ENCODE measurements at places on chromosomes 12 and 14.

GRCh38 chr12:75553836-75554555 is 42.6 kb upstream of the KRR1 start:
- DNase-seq: no peak

DNA sequence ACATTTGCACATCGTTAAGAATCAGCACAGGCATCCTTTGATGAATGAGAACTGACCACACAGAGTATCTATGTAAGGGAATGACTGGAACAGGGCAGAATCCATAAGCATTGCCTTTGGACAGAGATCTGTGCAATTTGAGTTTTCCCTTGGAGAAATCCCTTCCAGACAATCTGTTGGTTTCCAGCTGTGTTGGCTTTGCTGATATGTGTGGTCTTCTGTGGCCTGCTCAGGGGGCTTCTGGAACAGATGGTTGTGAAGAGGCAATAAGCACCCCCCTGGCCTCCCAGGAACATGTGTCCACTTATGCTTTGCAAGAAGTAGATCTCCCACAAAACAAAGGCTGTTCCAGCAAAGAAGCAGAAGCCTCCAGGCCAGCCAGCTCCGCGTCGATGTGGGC is 111.4 kb upstream of the TMEM132C start:
- no peak for DNase-seq

DNA sequence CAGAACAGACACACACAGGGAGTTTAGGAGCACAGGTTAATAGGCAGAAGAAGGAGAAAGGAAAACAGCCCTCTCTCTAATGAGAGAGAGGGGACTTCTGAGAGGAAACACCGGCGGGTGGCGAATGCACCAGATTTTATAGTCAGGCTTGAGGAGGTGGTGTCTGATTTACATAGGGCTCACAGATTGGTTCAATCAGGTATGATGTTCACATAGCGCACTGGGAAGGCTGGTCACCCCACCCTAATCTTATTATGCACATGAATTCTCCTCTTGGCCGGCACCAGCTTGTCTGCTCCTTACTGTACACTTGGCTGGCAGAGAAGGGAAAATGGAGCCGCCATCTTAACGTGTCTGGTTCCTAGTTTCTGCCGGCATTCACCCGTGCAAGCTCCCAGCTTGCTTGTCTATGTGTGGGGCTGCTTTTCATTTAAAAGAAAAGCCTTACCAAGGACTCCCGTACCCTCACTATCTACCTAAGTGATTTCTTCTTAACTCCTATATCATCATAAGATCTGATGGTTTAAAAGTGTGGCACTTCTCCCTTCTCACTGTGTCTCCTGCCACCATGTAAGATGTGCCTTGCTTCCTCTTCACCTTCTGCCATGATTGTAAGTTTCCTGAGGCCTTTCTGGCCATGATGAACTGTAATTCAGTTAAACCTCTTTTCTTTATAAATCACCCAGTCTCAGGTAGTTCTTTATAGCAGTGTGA is 15.1 kb downstream of the BCAT1 start:
- no peak for DNase-seq

DNA sequence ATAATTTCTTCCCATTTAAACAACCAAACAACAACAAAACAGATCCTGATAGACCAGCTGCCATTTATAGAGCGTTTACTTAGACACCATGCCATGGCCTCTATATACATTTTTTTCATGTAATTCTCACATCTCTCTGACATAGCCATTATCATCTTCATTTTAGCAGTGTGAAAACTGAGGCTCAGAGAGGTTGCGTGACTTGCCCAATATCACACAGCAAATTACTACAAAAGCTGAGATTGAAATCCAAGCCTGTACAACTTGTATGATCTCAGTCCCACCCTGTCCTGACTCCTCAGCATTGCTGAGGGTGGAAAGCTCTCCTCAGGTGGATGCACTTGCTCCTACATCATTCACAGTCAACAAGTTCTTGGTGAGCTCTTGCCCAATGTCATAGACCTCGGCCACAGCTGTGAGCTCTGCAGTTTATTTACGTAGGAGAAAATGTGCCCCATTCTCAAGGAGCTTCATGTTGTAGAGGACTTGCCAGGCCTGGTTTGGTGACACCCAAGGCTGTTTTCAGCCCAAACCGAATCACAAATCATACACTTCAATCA is 55.5 kb downstream of the CRACR2A start:
- DNase-seq: no peak

- peak; percentile 38 for DNase-seq
These were observed 2.9 kb downstream of the CHPT1 start for GRCh38 chr12:101700299-101700820.

GRCh38 chr12:117889098-117889497 is 79.7 kb downstream of the KSR2 start:
- no peak for DNase-seq

DNA sequence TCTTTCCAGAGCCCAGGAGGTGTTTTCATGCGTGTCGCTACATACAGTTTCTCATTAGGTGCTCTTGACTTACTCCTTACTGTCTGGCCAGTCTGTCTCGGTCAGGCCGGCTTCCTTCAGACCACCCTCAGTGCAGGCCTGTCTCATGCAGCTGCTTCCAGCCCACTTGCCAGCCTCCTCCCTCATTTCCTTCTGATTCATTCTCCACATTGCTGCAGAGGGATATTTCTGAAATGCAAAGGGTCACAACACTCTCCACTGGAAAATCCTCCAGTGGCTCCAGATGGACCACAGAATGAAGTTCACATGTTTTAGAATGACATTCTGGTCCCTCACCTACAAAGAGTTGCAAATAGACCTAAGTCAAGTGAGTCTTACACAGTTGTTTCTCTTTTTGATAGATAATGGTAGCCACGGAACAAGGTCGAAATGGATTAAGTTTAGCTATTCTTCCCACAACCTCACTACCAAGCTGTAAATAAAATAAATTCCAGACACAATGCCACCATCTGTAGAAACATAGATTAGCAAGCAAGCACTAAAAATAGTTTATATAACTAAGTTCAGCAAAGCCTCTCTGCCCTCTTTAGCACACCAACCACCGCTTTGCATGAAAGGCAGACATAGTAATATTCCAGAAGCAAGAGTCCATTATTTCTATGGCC is 146.9 kb downstream of the ESR2 start:
- no peak for DNase-seq

GRCh38 chr14:105090493-105091053 is 25.3 kb upstream of the GPR132 start:
- peak; percentile 79 for DNase-seq

- no peak for DNase-seq
These were observed 365.4 kb upstream of the ATP2B1 start for GRCh38 chr12:90074086-90074485.

- DNase-seq: no peak
These were observed at the start of gene KRT78 for GRCh38 chr12:52848661-52849255. TSS of gene KRT78 (minus strand) at chr12:52848994. CDS start at chr12:52848930, 64 bp downstream.

GRCh38 chr12:20798554-20798953 is 12.0 kb upstream of the SLCO1B3 start:
- peak; percentile 6 for DNase-seq

GRCh38 chr14:94738751-94739150 is 31.2 kb downstream of the GSC start:
- DNase-seq: no peak

DNA sequence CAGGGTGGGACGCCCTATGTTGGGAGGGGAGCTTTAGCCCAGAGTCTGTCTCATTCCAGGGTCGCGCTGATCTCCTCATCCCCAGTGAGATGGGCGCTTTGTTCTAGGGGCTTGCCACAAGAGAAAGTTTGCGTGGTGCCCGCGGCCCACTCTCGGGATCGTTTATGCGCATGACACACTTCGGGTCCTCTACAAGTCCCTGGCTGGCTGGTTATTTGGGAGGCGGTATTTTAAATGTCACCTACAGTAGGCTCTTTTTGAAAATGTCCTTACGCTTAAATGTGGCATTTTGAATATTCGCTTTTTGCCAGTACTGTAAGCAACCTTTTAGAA is 541 bp downstream of the GOLT1B start:
- DNase-seq: peak; percentile 73

DNA sequence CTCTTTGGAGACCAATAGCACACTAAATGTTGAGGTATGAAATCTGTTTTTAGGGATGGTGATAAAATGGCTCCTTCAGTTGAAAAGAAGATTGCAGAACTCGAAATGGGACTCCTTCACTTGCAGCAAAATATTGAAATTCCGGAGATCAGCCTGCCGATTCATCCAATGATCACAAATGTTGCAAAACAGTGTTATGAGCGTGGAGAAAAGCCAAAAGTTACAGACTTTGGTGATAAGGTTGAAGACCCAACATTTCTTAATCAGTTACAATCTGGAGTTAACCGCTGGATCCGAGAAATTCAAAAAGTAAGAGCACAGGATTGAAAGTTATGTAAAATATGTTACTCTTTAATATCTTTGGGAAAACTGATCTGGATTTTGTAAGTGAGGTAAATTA is 15.3 kb downstream of the DYNC1H1 start:
- no peak for DNase-seq

- no peak for DNase-seq
These were observed 41.5 kb upstream of the NR2C1 start for GRCh38 chr12:95114766-95115405.

GRCh38 chr12:27505109-27505508 is 18.9 kb upstream of the PPFIBP1 start:
- DNase-seq: no peak

GRCh38 chr14:105665951-105666277 is 139.5 kb downstream of the TMEM121 start:
- DNase-seq: no peak

DNA sequence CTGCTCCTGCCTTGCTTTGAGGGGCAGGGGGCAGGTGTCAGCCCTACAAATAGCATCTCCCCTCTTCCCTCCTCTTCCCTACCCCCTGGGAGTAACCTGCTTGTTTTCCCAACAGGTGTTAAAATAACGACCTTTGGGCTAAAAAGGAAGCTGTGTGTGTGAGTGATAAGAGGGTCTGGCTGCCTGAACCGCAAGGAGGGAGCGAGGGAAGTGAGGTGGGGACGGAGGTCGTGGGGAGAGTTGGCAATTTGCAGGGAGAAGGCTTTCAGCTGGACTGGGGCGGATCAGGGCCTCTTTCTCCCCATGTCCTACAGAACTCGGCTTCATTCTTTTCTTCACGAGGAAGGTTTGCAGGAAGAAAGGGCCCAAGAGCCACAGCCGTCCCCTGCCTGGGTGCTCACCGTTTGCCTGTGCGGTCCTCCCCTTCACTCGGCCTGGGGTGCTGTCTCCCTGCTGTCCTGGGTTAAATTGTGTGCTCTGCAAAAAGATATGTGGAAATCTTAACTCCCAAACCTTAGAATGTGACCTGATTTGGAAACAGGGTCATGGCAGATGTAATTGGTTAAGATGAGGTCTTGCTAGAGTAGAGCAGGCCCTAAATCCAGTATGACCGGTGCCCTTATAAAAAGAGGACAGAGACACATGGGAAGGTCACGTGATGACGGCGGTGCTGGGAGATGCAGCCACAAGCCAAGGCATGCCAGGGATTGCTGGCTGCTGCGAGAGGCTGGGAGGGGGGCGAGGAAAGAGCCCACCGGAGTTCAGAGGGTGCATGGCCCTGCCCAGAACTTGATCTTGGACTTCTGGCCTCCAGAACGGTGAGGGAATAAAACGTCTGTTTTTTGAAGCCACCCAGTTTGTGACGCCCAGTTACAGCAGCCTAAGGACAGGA is 38.7 kb upstream of the NCOR2 start:
- DNase-seq: no peak

GRCh38 chr12:52277486-52278245 is 3.2 kb downstream of the KRT86 start:
- no peak for DNase-seq

DNA sequence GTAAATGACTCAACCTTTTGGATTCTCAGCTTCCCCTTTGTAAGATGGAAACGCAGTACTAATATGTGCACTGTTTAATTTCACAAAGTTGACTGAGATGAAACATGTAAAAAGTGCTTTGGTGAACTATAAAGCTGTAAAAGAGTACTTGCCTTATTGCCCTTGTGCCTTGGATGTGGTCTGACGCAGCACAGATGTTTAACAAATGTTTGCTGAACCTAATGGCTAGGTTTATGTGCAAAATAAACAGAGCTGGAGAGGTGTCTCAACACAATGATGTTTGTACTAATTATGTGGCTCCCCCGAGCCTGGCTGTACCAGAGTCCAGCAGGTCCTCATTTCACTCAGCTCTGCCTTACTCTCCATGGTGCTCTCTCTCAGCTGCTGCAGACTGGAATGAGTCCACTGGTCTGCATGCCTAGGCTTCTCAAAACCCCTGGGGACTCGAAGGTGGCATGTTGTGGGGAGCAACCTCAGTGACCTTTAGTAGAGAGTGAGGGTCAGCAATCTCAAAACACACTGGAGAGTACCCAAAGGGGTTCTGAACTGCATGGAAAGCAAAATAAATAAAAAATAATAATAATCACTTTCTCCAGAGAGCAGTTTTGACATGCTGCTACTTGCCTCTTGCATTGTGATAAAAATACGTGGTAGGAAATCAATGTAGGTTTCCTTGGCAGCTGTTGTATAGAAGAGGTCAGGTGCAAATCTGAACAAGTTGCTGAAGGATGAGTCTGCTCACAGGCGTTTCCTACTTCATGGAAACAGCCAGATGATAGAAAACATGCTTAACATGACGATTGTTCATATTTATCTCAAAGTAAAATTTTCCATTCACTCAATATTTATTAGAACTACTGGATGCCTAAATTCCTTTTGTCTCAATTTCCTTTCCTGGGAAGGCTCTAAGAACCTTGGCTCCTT is 8.5 kb upstream of the AMIGO2 start:
- no peak for DNase-seq

DNA sequence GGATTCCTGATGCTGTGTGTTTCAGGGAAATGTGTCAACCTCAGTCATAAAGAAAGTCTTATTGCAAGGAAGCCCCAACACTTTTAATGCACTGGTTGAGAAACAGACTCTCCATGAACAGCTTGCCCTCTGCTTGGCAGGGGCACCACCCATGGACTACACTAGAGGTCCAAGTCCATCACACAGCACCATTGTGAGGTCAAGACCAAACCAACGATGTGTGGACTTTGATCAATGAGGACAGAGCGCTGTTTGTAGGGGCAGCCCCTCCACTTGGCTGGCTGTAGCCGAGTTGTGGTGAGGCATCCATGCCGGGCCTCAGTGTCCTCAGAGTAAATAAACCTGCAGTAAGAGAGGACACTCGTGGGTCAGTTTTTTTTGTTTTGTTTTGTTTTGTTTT is 29.8 kb downstream of the ZFYVE21 start:
- DNase-seq: no peak

- no peak for DNase-seq
These were observed 442.5 kb upstream of the PDE3A start for GRCh38 chr12:19925841-19926240.

DNA sequence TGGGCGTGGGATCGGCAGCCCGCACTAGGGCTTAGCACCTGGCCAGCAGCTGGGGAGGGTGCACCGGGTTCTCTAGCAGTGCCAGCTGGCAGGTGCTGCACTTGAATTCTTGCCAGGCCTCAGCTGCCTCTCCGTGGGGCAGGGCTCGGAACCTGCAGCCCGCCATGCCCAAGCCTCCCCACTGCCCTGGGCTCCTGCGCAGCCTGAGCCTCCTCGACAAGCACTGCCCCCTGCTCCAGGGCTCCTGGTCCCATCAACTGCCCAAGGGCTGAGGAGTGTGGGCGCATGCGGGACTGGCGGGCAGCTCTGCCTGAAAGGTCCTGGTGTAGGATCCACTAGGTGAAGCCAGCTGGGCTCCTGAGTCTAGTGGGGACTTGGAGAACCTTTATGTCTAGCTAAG is 30.6 kb upstream of the SDR39U1 start:
- no peak for DNase-seq
